ENCODE measurements at places on chromosomes 1 and 21.

DNA sequence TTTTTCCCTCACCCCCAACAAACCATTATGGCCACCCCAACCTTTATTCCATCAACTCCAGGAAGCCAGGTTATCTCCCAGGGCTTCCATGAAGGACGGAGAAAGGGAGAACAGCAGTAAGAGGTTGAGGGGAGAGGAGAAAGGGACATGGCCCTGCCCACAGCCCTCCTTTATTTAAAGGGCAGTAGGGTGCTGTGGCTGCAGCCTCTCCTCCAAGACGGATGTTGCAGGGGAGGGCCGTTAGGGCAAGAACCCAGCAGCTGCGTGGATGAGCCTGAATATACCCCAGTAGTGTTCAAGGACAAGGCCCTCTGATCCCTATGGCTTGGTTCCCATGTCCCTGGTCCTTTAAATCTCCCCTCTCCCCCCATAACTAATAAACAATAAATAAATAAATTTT, 5.9 kb downstream of the RXFP4 start:
- DNase-seq, result no peak

GRCh38 chr1:194067772-194068171, 881.4 kb upstream of the B3GALT2 start:
- no peak for DNase-seq

- DNase-seq, result no peak
Observed at GRCh38 chr1:181140891-181141290, 52.4 kb downstream of the IER5 start.

- no peak for DNase-seq
Observed at GRCh38 chr1:163196449-163196787, 6.3 kb downstream of the RGS5 start.

GRCh38 chr1:46219551-46220520, 16.7 kb downstream of the LURAP1 start:
- DNase-seq, result no peak

DNA sequence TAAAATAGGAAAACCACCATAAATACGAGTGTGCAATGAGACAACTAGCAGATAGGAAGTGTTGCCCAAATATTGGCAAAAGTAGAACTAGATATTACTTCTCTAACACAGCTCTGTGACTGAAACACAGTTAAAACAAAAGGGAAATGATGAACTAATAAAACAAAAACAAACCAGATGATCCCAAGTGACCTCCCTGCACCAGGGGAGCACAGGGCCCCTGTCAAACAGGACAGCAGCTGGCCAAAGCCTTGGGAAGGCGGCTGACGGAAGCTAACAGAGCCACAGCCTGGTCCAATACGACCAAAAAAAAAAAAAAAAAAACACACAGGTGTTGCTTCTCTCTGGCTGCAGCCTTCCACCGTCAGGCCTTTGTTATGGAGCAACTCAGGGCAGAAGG, 17.8 kb downstream of the ZBTB17 start:
- no peak for DNase-seq

GRCh38 chr1:7508934-7509519, 262.1 kb upstream of the VAMP3 start:
- no peak for DNase-seq

DNA sequence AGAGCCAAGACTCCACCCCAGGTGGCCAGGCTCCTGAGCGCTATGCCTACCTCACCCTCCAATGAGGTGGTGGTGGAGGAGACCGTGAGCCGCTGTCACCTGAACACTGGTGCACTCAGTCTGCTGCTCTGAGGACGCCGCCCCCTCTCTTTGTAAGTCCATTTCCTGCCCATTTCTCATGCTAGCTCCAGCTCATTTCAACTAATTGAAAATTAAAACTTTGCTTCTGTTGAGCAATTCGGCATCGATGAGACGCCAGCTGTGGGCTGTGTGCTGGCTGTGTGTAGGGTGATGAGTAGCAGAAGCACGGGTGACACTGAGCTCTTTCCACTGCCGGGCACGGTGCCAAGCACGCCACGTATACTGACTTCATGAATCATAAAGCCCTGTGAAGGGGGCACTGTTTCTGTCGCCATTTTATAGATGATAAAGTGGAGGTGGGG, 11.2 kb downstream of the TNFRSF1B start:
- no peak for DNase-seq

DNA sequence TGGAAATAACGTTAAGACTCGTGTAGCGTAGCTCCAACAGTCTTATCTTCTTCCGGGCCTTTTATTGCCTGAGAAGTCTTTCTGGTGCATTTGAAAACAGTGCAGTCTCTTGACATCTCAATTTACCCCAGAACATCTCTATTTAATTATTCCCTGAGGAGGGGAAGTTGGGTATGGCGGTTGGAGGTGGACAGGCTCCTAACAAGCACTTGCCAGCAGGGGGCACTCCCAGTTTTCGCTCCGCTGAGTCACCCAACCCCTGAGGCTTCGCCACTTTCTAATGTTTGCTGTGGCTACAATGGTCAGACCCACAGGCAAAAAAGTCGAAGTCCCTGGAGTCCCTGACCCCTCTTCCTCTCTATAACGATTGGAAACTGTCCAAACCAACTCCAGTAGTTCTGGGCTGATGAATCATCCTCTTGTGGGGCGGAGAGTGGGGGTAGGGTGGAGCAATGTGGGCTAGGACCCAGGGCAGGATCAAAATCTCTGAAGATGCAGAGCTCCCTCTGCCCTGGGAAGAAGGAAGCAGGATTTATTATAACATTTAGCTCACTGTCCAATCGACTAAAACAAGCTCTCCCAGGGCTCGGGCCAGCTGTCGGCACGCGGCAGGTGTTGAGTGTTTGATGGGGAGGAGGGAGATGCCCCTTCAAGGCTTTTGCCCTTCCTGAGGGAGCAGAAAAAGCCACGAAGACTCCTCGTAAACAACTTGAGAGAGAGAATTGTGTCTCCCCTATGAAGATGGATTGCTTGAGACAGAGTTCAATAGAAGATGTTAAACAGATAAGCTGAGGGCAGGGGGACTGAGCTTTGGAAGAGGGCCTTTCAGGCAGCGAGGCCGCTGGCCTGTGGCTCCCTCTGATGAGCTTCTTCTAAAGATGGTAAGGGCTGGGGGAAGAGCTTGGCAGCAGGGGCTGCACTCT, 85.7 kb downstream of the BRINP2 start:
- DNase-seq, result no peak

- no peak for DNase-seq
Observed at GRCh38 chr1:49197081-49197480, 420.4 kb upstream of the BEND5 start.

GRCh38 chr1:42970143-42970542, 11.5 kb upstream of the SLC2A1 start:
- no peak for DNase-seq

- no peak for DNase-seq
Observed at GRCh38 chr1:11101347-11101746, 1.7 kb upstream of the EXOSC10 start.

DNA sequence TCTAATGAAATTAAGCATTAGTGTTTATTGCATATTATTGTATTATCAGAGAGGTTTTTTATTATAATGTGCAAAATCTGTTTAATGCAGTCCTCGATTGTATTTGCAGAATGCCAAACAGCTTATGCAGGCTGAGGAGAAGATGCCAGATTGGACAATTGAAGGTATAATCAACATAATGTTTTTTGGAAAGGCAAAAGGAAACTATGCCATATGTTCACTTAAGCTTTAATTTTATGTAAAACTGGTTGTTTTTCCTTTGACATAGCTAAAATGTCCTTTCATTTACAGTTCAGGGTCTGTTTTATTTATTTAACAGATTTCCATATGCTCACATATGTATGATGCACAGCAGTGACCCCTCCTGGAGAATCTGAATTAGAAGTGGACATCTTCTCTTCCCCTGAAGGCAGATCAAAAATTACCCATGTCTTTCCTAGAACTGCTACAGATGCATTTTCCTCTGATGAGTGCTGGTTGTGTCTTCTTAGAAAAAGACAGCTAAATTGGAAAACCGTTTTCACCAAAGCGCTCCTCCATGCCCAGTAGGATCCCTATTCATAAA, 143.5 kb upstream of the USH2A start:
- no peak for DNase-seq

GRCh38 chr1:157773493-157774350, 3.2 kb downstream of the FCRL2 start:
- DNase-seq, result no peak

GRCh38 chr1:228004856-228005462, 1.8 kb upstream of the WNT3A start:
- no peak for DNase-seq

DNA sequence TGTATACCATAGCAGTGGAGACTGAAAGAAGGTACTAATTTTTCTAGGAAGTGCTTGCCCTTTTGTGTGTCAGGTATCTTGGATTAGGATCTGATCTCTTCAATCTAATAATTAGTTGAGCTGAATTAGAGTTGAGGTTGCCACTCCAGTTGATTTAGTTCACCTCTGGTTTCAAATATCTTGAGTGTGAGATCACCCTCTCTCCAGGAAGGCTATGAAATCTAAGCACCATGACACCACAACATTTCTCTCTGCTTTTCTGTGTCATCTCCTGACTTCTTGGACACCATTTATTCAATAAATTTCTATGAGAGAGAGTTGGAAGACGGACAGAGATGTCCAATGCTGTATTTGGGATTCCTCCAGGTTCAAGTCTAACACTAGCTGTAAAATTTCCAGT, 212.8 kb downstream of the DYRK1A start:
- DNase-seq, result no peak

GRCh38 chr1:235090406-235091069, 38.1 kb downstream of the TOMM20 start:
- no peak for DNase-seq

GRCh38 chr1:10655002-10655401, 141.4 kb downstream of the CASZ1 start:
- no peak for DNase-seq

DNA sequence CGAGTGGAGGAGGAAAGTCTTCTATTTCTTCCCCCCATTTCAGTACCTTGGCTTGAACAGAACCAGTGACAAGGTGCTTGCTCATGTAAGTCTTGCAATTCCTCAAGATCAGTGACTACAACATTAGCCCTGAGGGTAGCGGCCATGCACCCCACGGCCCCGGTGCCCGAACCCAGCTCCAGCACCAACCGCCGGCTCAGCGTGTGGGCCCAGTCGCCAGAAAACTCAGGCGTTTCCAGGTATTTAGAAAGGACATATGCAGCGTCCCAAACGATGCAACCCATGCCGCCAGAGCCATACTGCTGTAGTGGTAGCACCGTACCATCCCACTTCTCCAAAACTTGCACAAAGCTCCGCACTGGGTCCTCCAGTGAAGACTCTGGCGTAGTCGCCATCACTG, 11.2 kb upstream of the MANEAL start:
- DNase-seq, result no peak

- no peak for DNase-seq
Observed at GRCh38 chr21:45990741-45991605, 9.4 kb downstream of the COL6A1 start.

DNA sequence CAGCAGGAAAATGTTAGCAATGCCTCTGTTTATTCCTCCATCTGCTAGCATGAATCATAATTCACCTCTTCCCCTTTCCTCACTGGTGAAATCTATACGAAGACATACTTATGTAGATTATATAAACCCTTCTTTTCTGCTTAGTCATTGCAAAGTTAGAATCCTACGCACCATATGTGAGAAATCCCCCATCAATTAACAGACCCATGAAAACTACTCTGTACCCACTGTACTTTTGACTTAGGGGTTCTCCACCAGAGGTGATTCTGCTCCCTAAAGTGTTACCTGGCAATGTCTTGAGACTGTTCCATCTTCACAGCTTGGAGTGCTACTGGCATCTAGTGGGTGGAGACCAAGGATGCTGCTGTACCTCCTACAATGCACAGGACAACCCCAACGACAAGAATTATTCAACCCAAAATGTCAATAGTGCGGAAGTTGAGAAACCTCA, 49.6 kb upstream of the KCTD3 start:
- no peak for DNase-seq

DNA sequence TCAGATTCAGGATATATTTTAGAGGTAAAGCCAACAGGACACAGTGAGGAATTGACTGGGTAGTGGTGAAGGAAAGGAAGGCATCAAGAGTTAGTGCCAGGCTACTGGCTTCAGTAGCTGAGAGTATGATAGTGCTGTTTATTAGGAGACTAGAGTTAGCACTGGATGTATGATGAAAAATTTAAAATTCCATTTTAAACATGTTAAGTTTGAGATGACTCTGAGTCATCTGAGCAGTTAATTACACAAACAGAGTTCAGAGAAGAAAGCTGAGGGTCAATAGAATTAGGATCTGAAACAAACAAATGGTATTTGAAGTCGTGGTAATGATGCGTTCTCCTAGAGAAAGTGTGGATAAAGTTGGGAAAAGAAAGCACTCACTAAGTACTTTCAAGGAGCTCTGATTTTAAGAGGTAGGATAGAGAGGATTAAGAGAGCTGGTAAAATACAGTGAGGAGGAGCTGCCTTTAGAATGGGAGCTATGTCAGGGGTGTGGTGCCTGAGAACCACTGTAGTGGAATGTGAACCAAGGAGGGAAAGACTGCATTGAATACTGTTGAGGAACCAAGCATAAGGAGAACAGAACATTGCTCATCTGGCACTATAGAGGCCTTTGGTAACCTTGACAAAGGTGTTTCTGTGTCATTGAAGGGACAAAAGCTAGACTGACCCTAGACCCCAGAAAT, 21.7 kb upstream of the SHCBP1L start:
- DNase-seq, result no peak

- DNase-seq, result no peak
Observed at GRCh38 chr1:226645279-226645976, 93.7 kb downstream of the ITPKB start.

- DNase-seq, result no peak
Observed at GRCh38 chr1:26020330-26020768, 1.2 kb upstream of the EXTL1 start.

- no peak for DNase-seq
Observed at GRCh38 chr1:117181630-117182041, 29.1 kb downstream of the VTCN1 start.

GRCh38 chr1:65056866-65057265, 90.5 kb upstream of the JAK1 start:
- DNase-seq, result no peak

DNA sequence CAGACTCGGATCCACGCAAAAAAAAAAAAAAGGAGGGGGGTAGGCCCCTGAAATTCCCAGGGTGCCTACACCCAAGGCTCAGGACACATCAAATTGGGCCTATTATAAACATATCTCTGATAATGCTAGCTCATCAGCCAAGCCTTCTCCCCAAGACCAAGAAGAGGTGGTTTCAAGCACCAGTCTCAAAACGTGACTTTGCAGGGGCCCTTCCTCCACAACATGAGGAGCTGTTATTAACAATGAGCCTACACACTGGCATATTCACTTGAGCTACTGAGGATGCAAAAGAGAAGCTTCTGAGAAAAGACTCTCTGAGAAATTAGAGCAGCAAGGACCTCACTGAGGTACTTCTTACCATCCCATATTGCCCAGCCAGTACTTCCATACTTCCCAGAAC, 32.7 kb downstream of the ERI3 start:
- DNase-seq, result no peak

GRCh38 chr1:160454371-160455152, 54.2 kb downstream of the VANGL2 start:
- DNase-seq, result no peak
